ENCODE measurements at places on chromosomes 11 and 22.
A peak's percentile ranks its signal among the peaks of the same experiment; 100 is the strongest.

DNA sequence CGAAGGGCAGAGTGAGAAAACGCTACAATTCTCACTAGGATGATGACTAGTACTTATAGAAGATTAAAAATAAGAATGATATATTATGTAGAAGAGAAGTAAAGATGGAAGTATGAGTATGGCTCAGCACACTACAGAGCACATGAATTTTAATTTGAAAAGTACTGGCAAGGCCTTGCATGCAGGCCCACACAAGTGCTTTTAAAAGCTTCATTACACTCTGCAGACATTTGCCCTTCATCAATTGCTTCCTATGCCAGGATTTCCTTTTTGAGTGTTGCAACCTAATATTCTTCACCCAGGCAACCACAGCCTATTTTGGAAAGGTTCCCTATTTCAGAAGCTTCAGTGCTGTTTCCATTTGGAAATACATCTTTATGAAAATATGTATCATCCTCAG, 81.1 kb downstream of the LARGE2 start:
- peak; percentile 63 for DNase-seq

DNA sequence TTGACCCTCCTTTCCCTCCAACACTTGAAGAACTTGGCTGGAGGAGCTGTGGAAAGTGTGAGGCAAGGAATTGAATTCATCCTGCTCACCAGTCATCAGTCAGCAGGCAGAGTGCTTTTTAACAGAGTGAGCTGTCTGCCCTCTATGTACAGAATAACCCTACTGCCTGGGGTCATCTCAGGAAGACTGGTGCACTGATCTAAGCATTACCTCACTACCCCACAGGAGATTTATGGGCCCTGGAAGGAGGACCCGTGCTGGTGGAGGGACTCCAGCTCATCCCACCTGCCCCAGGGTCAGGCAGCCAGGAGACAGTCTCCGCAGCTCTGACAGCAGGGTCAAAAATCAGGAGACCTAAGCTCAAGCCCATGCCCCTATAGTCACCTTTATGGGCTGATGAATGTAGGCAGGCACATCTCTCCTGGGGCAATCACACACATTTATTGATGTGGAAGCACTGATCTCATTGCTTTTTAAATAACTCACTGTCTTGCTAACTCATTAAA, 270.8 kb upstream of the SESN3 start:
- DNase-seq, result no peak

GRCh38 chr11:22304337-22304961, 33.7 kb upstream of the SLC17A6 start:
- DNase-seq, result peak; percentile 51

DNA sequence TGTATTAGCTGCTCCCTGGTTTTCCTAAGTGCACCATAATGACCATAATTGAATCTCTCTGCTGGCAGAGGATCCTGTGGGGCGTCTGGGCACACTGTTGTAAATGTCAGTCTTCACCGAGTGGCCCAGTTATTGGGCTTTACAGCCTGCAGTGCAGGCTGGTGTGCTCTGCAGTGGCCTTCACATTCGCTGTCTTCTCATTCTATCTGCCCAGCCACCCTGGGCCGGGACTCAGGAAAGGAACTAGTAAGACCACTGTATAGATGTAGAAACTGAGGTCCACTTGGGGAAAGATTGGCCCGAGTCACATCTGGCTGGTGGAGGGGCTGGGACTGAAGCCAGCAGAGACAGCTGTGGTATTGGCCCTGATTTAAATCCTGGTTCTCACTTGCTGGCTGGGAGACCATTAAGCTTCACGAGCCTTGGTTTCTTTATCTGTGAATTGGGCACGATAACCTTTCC, 49.3 kb downstream of the TSPAN18 start:
- no peak for DNase-seq

DNA sequence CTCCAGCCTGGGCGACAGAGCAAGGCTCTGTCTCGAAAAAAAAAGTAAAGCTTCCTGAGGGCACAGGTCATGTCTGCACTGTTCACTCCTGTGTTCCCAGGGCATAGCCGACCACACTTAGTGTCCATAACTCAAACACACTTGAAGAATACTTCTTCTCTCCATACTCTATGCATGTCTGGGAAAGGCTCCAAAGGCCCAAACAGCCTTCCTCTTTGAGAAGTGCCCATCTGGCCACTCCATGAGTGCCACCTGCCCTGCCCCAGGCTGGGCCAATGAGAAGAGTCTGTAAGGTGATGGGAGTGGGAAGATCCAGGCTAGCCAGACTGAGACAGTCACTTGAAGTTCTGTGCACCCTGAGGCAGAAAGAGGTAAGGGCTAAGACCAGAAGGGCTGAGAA, 24.7 kb downstream of the DGCR2 start:
- no peak for DNase-seq

GRCh38 chr11:61164606-61165424, 3.6 kb upstream of the VPS37C start:
- no peak for DNase-seq

DNA sequence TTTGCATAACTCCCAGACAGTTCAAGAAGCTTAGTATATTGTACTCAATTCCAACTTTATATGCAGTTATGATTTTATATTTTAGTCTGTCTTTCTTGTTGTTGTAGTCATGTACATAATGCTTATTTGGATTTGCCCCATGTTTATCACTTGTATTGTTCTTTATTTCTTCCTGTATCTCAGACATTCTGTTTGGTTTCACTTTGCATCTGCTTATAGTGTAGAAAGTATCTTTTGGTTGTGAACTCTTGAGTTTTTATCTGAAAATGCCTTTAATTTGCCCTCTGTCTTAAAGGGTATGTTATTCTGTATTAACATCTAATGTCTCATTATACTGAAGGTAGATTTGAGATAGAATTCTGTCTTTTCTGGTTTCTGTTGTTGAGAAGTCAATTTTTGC, 275.4 kb downstream of the DYNC2H1 start:
- no peak for DNase-seq

DNA sequence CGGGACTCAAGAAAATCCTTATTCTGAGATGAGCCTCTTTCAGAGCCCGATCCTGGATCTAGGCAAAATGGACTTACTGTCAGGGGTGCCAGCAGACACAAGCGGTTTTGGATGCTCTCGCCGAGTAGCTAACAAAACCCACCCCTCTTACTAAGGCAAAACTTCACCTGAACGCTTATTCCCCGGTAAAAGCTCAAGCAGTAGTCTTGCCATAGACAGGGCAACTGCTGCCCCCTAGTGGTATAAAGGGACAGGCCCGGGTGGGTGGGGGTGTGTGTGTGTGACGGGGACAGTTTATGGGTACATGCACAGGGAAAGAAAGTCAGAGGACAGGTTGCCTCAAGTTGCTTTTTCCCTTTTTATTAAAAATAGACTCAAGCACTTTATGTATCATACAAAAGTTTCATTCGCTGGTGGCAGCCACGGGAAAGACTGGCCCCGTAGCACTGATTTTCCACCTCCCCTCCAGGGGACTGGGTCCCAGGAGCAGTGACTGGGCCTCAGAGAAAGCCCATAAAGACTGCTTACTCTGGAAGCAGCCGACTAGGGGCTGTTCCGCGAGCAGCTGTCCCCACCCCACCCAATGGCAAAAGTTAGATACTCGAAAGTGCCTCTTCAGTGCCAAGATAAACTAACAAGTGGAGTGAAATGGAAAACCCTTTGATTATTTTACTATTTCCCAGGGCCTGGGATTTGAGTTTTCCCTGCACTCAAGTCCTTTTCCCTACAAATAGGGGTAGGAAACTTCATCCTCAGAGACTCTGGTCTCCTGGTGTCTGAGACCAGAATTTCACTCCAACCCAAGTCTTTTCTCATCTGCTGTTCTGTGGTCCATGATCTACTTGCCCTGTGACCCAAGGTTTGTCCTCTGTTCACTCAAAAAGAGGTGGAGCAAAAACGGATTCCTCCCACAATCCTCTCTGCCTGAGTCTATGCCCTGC, 4.7 kb downstream of the YPEL4 start:
- DNase-seq, result peak; percentile 82

GRCh38 chr11:5153574-5154431, 754 bp downstream of the OR52A1 start:
- DNase-seq, result no peak

GRCh38 chr11:13288375-13289029, 10.9 kb downstream of the BMAL1 start:
- DNase-seq, result no peak

GRCh38 chr11:121405646-121406045, 46.5 kb upstream of the SORL1 start:
- DNase-seq, result no peak

- no peak for DNase-seq
These were observed 62.5 kb downstream of the SYTL2 start for GRCh38 chr11:85748455-85748891.

- no peak for DNase-seq
These were observed 266.9 kb downstream of the SOX6 start for GRCh38 chr11:16089481-16089880.

DNA sequence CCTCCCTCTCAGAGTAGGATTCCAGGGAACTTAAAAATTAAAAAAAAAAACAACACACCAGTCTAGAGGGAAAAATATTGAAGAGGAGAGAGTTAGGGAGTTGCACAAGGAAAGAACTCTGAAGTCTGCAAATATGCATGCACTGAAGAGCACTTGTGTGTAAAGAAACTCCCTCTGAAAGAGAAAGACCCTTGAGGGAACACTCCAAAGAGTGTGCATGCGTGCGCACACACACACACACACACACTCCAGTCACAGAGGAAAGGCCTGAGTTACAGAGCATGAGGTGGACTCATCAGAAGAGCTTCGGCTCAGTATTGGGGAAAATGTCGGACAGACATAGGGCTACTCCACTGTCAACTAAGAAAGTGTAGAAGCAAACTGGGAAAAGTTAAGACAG, 30.1 kb downstream of the GGTLC2 start:
- DNase-seq, result no peak

DNA sequence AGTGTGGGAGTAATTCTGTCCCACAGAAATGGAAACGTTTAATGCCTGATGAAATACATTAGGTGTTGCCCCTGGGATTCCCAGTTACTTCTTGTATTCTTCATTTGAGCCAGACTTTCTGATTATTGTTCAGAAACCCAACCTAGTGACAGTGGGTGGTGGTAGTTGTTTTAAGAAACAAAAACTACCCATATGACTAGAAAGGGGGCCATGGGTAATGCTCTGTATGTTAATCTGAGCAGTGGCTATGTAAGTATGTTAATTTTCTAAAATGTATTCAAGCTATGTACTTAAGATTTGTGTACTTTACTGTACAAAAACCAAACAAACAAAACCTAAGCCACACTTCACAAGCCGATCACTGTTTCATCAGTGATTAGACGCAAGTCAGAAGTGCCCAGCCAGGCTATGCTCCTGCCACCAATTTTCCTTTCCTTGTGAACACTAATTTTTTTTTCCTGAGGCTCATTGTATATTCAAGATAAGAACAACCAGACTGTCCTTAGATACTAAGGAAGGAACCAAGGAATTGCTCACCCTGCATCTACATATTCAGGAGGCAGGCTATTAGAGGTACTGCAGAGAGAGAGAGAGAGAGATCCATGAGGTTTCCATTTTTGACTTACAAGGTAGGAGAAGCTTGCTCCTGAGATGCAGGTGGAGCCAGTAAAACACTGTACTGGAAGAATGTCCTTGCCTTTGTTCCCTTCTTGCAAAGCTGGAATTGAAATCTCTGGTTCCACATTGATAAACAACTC, 122.7 kb downstream of the DBX1 start:
- no peak for DNase-seq

DNA sequence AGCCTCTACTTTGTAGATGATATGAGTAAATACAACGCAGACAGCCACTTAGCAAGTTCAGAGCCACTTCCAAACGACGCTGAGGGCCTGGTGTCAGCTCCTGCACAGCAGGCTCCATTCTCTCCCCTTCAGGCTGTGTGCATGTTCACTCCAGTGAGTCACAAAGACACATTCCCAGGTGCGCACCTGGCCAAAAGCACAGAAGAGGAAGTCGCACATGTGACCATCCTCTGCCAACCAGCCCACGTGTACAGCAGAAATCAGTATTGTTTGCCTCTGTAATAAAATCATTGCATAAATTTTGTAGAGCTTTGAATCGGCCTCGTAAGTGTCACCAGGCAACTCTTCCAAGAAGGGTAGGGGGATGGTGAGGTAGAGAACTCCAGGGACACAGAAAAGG, 19.5 kb upstream of the TPH1 start:
- DNase-seq, result no peak

DNA sequence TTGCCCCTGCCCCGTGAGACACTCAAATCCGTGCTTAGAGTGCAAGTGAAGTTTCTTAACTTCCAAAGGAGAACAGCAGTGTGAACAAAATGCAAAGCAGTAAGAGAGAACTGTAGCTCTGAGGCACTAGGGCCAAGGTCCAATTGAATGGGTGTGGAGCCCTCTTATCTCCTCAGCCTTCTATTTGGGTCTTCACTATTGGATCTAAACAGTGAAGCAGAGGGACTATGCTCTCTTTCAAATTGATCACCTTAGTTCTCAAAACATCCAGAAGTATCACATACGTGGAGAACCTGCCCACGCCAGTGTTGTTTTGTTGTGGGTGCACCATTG, 49.6 kb downstream of the C22orf31 start:
- no peak for DNase-seq

- peak; percentile 69 for DNase-seq
These were observed 15.5 kb upstream of the RASD2 start for GRCh38 chr22:35524966-35525686.

DNA sequence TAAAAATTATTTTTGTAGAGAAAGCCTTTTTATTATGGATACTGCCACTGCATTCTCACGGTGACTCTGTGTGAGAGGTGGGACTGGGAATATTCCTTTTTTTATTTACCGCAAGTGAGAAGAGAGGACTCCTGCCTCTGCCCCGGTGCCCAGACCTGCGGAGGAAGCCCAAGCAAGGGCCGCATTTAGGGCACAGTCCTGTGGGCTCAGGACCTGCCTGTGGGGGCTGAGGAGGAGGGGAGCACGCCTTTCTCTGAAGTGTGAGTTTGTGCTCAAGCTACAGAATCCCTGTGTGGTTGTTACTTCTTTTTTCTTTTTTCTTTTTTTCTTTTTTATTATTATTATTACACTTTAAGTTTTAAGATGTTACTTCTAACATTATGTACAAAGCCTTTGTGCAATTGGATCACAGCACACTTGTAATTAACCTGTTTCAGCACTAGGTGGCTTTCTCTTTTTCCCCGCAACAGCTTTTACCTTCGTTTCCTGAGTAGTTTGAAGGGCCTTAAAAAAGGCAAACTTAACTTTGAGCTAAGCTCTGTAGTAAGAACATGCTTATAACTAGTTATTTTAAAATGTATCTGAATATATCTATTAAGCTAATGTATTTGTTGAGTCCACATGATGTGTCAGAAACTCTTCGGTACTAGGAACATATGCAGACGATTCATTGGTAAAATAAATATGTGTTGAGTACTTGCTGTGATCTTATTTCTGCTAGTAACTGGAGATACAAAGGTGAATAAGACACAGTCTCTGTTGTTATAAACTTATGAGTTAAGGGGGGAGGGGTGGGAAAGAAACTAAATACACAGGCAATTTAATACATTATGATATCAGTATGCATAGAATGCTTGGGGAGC, 18.3 kb downstream of the AMOTL1 start:
- no peak for DNase-seq
